ENCODE measurements at places on chromosomes 16 and 17. TPM values are rescaled to one million over a fixed set of nuclear protein-coding genes. Genes with fewer than 3 reads are reported as not detected.

- no peak for DNase-seq
Observed at GRCh38 chr16:48526058-48526957, 83.7 kb downstream of the N4BP1 start.

DNA sequence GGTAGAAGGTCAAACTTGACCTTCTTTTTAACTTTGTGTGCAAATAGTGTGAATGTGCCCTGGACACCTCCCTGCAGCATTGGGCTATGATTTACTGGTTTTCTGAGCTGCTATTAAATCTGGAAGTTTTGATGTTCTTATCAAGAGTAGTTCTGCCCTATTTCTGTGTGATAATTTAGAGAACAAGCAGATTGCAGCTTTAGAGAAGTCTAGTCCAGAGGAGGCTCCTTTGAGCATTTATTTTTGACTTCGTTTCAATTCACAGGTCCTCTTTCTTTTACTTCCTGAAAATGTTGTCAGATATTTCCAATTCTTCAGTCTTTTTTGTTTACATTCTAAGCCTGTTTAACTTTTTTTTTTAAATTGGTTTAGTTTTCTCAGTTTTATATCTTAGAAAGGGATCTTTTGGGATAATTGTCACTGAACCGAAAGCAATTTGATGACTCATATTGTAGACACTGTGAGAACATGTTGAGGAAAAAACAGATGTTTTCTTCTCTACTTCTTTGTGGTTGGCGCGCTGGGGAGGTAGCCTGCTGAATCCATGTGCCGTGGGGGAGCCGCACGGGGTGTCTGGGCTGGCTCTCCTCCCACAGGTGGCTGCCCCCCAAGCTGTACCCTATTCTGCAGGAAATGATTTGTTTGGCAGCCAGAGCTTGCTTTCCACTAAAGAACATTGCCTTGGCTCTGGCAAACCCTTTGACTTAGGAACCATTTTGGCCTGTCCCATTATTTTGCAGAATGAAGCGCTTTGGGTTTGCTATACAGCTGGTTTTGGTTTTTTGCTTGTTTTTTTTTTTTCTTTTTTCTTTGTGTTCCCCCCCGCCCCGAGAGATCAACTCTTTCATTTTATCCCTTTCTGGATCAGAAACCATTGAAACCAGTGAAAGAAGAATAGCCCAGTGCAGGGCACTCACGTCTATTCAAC is 53.4 kb downstream of the MFSD11 start:
- DNase-seq, result no peak

Gene SLC38A8
- total RNA-seq, result not detected

- no peak for DNase-seq
Observed at GRCh38 chr16:73000907-73001521, 46.9 kb downstream of the ZFHX3 start.

DNA sequence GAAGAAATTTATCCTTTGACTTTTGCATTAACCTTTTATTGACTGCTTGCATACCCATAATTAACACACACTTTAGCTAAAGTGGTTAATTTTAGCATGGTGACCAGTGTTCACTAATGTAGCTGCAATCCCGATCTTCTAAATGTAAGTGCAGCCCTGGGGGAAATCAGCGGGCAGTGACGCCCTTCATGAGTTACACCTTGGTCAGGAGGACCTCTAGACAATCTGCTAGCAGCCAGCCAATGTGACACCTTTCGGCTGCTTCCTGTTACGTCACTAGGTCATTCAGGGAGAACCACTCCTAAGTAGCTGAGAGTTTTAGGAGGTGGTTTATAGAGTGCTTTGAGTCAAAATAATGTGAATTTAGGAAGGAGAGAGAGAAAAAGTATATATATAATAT is 180.5 kb downstream of the IRX3 start:
- DNase-seq, result no peak

Gene TEPSIN
- total RNA-seq, result 70.8 TPM

- DNase-seq, result no peak
Observed at GRCh38 chr17:28745786-28746411, 2.1 kb downstream of the TRAF4 start.

DNA sequence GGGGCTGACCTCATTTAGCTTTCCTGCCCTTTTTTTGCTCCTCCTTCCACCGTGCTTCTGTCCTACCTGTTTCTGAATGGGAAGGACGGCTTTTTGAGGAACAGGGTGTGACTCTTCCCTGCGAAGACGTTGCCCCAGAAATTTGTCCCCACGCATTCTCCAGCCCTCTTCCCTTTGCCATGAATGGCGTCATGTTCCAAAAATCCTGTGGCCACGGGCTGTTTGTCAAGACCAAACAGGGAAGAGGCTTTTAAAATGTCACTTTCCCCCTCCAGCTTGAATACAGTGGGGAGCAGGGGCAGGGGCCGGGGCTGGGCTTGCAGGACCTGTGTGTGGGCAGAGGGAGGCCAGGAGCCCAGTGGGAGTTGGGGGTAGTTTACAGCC is 13.9 kb downstream of the MPRIP start:
- DNase-seq, result no peak

GRCh38 chr17:29179232-29180033 is 765 bp downstream of the MYO18A start:
- DNase-seq, result no peak

DNA sequence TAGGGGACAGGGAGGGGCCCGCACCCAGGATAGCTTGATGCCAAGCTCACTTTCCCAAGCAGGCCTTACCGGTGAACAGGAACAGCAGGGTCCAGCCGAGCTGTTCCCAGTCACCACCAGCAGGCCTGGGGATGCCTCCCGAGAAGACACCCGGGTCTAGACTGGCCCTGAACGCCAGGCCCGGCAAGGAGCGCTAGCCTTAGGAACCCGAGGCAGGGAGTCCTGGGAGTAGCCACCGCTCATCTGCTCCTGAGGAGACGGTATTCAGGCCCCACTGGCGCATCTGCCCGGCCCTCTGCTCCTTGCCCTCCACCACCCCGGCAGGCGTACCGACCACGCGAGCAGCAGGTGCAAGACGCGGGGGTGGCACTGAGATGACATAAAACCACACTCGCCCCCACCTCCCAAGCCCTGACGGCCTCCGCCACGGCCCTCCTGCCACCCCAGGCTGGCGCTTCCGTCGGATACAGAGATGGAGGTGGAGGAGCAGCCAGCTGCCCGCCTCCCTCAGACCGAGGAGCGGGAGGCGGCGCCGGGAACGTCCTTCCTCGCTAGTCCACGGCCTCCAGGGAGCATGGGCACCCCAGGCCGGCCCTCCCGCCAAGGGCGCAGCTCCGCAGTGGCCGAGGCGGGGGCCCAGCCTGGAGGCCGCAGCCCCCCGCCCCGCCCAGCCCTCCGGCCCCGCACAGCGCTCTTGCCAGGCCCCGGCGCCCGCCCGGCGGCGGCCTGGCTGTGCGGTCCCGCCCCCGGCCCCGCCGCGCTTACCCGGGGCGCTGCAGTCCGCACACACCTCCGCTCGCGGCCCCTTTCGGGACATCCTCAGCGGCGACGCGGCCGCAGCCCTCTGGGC is 661 bp downstream of the GIT1 start:
- no peak for DNase-seq

- DNase-seq, result no peak
Observed at GRCh38 chr16:19274165-19274797, 11.2 kb upstream of the CLEC19A start.

Gene GPR139
- total RNA-seq, result not detected

Gene GGA2
- total RNA-seq, result 61.7 TPM

GRCh38 chr17:64060331-64060730 is 39.9 kb upstream of the ICAM2 start:
- DNase-seq, result no peak

DNA sequence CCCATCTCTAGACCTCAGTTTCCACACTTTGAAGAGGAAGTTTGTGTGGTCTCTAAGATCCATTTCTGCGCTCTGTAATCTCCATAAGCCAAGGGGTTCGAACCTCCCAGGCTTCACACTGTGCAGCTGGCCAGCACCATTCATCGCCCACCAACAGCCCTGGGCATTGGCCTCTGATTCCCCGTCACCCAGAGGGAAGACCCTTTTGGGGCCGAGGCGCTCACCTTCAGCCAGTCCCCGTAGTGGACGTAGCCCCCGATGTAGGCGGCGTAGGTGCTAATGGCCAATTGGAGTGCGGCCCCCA is 678 bp downstream of the TMEM101 start:
- DNase-seq, result no peak

Gene USP22
- total RNA-seq, result 130 TPM

- no peak for DNase-seq
Observed at GRCh38 chr17:40574292-40574691, 9.0 kb upstream of the CCR7 start.

- DNase-seq, result no peak
Observed at GRCh38 chr17:61875285-61875684, 12.0 kb upstream of the BRIP1 start.

Gene TTYH2
- total RNA-seq, result 3.3 TPM

Gene UTP18
- total RNA-seq, result 27.4 TPM

DNA sequence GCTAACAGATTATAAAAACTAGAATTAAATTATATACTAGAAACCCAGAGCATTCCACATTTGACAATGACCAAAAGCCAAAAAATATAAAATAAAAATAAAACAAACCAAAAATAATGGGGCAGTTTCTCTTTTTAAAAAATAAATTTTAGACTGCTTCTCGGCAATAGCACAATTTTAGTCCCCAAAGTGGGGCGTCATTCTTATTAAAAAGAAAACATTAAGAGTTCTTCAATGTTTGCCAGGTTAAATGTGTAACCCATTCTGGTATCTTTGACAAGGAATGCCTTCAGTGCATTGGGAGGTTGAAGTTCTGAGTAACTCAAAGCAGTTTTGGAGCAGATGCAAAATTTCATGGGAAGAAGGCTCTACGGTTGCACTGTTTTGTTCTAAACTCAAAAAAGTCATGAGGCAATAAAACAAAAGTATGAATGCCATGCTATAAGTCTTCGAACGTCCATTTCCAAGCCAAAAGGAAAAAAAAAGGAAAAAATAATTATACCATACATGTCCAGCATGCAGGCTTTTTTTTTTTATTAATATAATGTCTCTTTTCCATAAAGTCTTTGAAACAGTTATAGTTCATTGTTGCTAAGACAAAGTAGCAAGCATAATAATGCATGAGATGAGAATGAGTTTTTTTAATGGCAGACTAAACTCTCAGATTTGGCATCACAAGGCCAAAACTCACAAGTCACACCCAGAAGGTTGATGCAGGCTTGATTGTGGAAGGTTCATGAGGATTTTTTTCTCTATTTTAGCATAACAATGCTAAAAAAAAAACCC is 3.1 kb downstream of the MAF start:
- no peak for DNase-seq

Gene CLEC18A
- total RNA-seq, result 21.9 TPM

GRCh38 chr16:9061358-9061813 is 30.1 kb upstream of the HAPSTR1 start:
- no peak for DNase-seq

Gene TEX14
- not detected for total RNA-seq

DNA sequence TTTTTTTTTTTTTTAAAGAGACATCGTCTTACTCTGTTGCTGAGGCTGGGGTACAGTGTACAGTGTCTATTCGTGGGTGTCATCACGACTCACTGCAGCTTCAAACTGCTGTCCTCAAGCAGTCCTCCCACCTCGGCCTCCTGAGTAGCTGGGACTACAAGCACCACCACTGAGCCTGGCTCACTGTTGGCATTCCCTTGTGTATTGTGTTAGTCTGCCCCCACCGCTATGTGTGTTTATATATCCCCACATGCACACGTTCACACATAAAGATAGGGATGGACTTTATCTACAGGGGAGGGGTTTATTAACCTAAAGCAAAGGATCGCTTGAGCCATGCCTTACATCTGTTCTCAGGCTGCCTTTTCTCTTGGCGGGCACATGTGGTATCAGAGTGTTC is 63.8 kb downstream of the SEC14L1 start:
- no peak for DNase-seq

- no peak for DNase-seq
Observed at GRCh38 chr17:62101515-62101914, 36.4 kb upstream of the MED13 start.

Gene LRRC37A
- 3.4 TPM for total RNA-seq

Gene CACNG1
- not detected for total RNA-seq

DNA sequence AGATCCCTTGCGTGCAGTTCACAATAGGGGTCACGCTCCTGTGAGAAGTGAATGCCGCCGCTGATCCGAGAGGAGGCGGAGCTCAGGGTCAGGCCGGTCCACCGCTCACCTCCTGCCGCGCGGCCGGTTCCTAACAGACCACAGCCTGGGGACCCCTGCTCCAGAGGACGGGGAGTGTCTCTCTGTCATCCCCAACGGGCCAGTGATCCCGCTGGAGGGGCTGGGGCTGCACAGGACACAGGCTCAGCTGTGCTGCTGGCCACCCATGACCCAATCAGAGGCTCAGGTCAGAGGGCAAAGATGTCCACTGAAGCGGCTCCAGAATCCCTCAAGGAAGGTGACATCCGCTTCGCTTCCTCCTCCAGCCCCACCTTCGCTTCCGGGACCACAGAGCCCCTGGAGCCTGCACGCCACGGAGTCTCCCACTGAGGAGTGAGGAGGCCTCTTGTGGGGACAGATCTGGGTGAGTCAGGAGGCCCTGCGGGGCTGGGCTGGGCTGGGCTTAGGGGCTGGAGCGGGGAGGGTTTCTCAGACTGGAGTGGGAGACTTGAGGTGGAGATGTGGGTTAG is 115.4 kb downstream of the METRNL start:
- DNase-seq, result no peak

DNA sequence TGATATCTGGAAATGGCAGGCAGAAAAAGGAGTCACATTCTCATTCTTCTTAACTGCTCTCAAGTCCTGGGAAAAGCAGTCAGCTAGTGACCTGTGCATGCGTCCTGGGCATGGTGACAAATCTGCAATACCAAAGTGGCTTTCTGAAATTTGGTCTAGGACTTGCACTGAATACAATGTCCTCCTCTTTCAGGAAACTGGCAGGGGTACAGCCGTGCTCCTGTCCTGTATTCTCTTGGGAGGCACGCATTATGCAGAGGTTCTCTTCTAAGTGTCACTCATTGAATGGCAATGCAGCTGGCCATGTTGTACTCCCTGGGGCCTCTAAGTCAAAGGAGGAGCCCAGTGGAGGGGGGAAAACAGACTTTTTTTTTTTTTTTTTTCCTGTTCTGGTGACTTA is 10.6 kb downstream of the PHF12 start:
- DNase-seq, result no peak

DNA sequence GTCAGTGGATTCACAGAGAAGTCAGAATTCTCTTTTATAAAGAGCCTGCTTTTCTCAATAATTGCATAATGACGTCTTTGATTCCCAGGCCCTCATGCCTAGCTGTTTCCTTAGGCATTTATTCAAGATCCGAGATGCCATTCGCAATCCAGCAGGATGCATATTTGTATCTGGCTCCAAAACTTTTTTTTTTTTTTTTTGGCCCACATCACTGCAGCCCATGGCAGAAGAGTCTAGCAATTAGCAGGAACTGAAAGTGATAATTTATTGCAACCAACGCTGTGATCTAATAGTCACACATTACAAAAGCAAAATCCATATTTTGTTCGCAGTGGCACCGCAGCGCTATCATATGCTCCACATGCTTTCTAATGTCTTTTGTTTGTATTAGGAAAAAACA is 503.4 kb downstream of the MAF start:
- no peak for DNase-seq

- DNase-seq, result no peak
Observed at GRCh38 chr16:69926241-69926640, 24.9 kb upstream of the CLEC18A start.

DNA sequence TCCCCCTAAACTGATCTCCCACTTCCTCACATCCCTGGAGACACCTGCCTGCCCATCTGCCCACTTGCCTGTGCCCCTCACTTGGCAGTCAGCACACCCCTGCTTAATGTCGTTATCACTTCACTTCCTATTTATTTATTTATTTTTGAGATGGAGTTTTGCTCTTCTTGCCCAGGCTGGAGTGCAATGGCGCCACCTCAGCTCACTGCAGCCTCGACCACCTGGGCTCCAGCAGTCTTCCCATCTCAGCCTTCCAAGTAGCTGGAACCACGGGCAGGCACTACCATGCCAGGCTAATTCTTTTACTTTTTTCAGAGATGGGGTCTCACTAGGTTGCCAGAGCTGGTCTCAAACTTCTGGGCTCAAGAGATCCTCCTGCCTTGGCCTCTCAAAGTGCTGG is 23.5 kb upstream of the PHOSPHO1 start:
- DNase-seq, result no peak
